ENCODE measurements at places on chromosomes 6 and 20.
A peak's percentile ranks its signal among the peaks of the same experiment; 100 is the strongest.

GRCh38 chr6:126718600-126719327 lies 378.8 kb downstream of the CENPW start:
- DNase-seq = no peak

- no peak for DNase-seq
Measured at GRCh38 chr6:16278048-16278724, 39.8 kb downstream of the GMPR start.

- no peak for DNase-seq
Measured at GRCh38 chr6:136795996-136796395, 3.7 kb upstream of the MAP3K5 start.

GRCh38 chr6:99739526-99739925 lies 132.9 kb downstream of the PRDM13 start:
- DNase-seq = no peak

- peak; percentile 45 for DNase-seq
Measured at GRCh38 chr6:11975353-11975977, 36.6 kb upstream of the HIVEP1 start.

GRCh38 chr6:45533386-45533785 lies 155.7 kb upstream of the SUPT3H start:
- no peak for DNase-seq

- no peak for DNase-seq
Measured at GRCh38 chr6:100456908-100457235, 7.8 kb downstream of the SIM1 start.

DNA sequence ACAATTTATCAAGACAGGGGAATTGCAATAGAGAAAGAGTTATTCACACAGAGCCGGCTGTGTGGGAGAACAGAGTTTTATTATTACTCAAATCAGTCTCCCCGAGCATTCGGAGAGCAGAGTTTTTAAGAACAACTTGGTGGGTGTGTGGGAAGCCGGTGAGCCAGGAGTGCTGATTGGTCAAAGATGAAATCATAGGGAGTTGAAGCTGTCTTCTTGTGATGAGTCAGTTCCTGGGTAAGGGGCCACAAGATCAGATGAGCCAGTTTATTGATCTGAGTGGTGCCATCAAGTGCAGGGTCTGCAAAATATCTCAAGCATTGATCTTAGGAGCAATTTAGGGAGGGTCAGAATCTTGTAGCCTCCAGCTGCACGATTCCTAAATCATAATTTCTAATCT lies 50.0 kb upstream of the ECI2 start:
- DNase-seq = peak; percentile 11

Data from stimulated activated naive CD8-positive, alpha-beta T cell treated with anti-CD3 and anti-CD28 coated beads, Interleukin-15, Interleukin-2, amounts not matched to agents 100 U/mL and 50 U/mL, for 24 hours (primary cell).